RKO (cell line): ENCODE measurements at places on chromosomes 11 and 22.

- DNase-seq = no peak
Observed at GRCh38 chr11:120828847-120829246, 195.1 kb upstream of the TBCEL start.

DNA sequence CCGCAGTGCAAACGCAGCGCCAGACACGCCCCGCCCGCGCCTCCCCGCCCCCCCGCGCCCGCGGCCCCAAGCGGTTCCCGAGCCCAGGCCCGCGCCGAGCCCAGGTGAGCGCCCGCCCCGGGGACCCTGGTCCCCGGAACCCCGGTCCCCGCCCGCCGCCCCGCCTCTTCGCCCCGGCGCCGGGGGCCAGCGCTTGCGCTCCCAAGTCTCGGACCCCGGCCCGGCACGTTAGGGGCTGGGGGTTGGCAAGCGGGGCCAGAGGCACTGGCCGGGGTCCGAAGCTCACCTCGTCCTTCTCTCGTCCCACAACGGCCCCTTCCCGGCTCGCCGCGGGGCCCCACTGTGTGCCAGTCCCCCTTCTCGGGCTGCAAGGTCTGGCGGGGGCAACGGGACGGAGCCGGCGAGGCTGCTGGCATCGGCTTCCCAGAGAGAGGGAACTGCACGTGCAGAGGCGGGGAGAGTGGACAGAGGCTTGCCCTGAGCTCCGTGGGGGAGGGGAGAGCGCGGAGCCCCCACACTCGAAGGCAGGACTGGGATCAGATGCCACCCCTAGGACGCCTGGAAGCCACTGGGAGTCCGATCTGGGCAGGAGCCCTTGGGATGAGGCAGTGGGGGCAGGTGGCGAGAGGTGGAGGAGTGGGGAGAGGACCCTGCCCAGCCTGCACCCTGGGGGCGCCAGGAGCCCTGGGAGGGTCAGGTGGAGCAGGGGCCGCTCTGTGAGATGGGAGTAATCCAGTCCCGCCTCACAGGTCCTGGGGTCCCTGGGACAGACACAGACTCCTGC lies 1.8 kb upstream of the AIFM3 start:
- no peak for DNase-seq

GRCh38 chr11:105192115-105192514 lies 52.5 kb upstream of the CARD18 start:
- no peak for DNase-seq

- no peak for DNase-seq
Observed at GRCh38 chr11:3132831-3133260, 32.3 kb downstream of the OSBPL5 start.

GRCh38 chr11:45818961-45819605 lies 14.1 kb downstream of the SLC35C1 start:
- no peak for DNase-seq

GRCh38 chr22:28064920-28065319 lies 145.9 kb upstream of the PITPNB start:
- no peak for DNase-seq

DNA sequence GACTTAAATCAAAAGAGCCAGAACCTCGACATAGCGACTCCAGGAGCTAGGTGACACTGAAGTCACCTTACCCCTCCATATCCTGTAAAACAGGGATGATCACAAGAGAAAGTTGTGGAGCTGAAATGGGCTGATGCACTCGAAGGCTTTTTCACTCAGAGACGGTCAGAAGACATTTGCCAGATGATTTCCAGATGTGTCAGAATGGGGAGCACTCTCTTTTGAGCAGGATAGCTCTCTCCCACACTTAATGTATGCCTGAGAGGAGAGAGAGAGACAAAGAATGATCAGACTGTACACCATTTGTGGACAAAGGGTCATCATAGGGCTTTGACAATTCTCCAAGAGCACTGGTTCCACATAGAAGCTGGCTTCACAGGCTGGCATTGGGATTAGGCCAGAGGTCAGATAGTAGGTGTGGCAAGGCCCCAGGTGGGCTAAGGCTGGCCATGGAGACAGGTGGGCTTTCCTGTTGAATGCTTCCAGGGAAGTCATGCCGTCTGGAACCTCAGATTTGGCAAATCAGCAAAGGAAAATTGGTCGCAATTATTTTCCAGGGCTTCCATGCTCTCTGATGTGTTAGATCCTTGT lies 42.3 kb upstream of the ETS1 start:
- no peak for DNase-seq

DNA sequence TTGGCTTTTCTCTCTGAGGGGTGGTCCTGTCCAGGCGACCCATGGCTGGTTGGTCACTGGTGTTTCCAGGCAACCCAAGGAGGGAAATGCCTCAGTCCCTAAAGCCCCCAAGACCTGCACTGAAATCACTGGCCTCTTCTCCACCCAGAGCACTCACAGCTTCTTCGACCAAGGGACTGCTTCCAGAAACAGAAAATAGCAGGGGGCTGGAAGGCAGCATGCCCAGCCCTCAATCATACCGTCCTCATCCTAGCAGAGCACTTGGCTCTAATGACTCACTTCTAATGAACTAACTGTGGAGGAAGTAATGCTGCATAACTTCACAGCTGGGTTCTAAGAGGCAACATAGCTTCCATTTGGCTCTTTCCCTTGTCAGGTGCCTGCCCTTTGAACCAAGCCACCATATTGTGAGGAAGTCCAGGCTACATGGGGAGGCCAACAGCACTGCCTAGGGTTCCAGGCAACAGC lies 27.6 kb downstream of the DKK3 start:
- DNase-seq = no peak

DNA sequence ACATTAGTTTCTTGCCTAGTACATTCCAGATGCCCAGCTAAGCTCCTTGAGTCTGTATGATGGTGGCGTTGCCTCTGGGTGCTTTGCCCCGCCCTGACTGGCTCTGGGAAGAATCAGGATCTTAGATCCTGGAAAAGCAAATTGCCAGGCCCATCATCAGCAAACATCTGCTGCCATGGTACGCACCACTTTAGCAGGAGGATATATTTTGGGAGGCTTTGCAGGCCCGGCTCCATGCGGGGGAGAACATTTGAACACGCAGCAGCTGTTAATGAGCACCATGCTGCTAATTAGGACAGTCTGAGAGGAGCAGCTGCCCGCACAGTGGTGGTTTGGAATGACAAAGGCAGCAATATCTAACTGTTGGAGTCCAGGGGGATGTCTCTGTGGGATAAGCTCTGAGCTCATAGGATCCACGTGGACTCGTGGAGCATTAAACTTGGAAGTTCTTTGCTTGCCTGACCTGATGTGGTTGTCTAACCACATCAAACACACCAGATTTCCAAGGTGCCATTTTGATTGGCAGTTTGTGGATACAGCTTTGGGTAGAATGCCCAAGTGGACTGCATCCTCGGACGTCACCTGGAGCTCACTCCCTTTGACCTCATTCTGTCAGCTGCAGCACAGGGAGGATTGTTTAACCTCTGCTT lies 217.0 kb upstream of the ZBED5 start:
- DNase-seq = no peak

DNA sequence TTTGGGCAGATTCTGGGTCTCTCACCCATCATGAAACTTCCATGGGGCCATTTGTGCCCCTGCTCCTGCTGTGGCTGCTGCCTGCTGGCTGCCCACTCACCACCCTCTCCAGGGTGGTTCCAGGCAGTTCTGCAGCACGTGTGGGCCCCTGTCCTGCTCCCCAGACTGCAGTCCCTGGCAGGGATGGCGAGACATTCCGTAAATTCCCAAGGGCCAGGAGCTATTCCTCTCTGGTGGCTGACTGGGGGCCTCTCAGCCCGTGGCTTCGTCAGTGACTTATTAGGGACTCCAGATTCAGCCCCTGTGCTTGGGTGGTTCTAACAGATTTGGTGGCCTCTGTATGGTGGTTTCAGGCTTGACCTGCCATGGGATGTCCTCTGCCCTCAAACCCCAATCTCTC lies 3.9 kb upstream of the SLC22A8 start:
- DNase-seq = no peak

DNA sequence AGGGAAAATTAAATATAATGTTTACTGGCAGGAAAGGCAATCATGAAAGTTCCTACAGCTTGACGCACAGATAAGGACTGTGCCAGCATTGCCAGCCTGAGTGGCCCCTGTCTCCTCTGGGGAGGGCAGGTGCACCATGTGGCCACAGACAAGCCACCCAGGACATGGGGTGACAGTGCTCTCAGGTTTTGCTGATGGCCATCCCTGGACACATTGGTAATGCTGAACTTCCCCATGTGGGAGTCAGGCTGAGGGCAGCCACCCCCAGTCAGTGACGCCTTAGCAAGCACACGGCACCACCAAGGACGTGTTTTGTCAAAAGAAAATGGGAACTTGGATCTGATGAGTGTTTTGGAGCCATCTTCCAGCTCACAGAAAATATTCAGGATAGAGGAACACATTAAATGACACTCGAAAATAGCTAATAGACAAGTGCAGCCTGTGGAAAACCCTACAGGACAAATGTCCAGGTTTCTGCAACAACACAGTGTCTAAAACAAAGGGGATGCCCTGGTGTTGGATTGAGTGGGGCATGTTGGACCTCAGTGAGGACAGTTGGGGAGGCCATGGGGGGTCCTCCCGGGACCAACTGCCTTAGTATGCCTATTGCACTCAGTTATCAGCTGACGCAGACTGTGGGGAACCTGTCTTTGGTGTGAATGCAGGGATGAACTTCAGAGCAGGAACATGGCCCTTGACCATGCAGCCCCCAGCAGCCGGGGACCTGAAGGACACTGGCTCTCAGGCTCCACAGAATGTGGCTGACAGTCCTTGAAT lies 1450.5 kb downstream of the BRD1 start:
- no peak for DNase-seq

GRCh38 chr11:87260811-87261210 lies 223.1 kb downstream of the TMEM135 start:
- no peak for DNase-seq

- DNase-seq = no peak
Observed at GRCh38 chr22:37098976-37099591, 10.4 kb downstream of the TMPRSS6 start.

GRCh38 chr11:120183701-120184141 lies 27.1 kb upstream of the OAF start:
- DNase-seq = no peak

DNA sequence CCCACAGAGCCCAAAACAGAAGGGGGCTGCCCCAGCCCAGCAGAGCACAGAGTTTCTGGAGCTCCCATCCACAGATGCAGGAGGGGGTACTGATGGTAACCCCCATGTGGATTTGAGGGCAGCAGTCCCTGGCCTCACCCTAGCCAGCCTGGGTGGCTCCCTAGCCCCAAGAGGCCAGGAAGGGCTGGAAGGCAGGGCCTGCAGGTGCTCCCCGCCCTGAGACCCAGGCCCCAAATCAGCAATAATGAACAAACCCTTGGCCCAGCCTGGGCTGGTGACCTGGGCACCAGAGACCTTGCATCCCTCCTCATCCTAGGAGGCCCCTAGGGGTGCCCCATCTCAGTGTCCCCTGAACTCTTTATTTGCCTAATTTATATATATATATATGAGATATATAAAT lies 61.6 kb downstream of the MORC2 start:
- DNase-seq = no peak

DNA sequence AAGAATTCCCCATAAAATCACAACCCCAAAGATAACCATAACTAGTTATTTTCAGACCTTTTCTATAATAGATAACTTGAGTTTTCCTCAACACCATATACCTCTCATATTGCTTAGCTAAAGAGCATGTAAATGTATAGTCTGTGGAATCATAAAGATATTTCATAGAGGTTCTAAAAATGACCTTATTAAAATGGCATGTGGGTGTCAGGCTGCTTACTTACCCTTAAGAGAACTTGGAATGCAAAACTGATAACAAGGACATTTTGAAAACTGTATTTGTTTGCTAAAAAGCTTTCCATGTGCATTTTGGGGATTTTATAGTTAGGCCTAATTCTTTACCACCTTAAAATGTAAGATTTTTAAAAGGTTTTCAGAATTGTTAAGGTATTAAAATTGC lies 4.7 kb downstream of the SIK2 start:
- DNase-seq = no peak

GRCh38 chr11:102488208-102488607 lies 35.6 kb upstream of the TMEM123 start:
- DNase-seq = no peak
